ENCODE measurements at places on chromosomes 11 and 22.

GRCh38 chr11:17343257-17343656 lies 8.3 kb upstream of the NCR3LG1 start:
- DNase-seq, result no peak

DNA sequence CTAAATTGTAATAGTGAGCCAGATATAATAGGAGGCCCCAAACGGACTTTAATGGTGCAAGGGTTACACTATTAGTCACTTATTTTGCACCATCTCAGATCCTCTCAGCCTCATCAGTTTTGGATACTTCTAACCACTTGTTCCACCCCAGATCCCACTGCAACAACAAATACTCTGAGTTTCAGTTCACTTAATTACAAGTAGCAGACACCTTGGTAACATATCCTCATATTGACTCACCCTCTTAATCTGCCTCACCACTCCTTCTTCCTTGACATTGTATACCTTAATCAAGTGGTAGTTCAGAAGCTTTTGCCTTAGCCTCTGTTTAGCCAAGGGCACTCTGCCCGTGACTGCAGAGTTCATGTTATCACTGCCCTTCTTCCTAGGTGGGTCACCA lies 256.1 kb upstream of the UBASH3B start:
- no peak for DNase-seq

- no peak for DNase-seq
Measured at GRCh38 chr11:21402274-21402673, 732.9 kb downstream of the NELL1 start.

- no peak for DNase-seq
Measured at GRCh38 chr22:29479417-29480261, at the start of gene NEFH. Gene NEFH (plus strand): TSS chr22:29480218. CDS start chr22:29480263, 45 bp downstream.

DNA sequence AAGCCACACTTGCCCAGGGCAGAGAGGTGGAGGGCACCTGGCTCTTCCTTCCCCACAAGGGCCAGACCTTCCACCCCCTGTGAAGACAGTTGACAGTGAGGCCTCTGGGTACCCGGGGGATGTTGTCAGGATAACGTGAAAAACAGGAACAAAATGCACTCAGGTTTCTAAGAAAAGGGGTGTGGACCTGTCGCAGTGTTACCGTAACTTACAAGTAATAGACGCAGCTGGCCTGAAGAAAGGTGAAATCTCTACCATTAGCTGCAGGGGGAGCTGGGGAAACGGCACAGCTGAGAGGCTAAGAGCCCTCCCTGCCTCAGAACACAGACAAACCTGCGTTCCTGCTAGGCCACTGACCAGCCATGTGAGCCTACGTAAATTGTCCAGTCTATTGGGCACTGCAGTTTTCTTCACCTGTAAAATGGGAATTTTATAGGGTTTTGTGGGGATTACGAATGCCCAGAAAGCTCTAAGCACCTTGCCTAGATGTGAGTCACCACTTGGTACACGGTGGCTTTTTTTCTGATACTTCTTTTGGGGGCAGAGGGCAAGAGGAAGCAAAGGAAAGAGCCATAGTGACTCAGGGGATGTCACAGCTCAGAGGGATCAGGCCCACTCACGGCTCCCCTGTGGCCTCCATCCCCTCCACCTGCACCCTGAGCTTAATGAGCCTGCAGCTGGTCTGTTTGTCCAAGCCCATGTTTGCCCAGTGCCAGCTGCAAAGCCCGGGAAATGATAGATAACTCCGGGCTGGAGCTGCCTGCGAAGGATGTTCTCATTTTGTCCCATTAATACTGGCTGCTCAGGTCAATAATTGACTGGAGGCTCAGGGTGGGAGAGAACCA lies 18.4 kb upstream of the CABP7 start:
- DNase-seq, result no peak

DNA sequence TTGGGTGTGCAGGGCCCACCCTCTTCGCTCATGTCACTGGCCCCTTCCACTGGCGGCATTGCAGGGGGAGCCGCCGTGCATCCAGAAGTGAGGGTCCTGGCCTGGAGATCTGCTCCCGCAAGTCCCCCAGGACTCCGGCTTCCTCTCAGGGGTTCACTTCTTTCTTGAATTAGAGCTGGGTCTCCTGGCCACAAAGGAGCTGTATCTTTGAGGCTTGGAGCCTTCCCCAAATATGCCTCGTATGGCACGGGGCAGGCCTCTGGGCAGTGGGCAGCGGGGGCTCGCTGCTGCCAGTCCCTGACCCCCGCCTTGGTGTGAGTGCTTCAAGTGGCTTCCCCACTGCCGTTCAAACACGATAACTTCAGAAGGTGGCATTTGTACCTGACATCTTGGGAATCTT lies 7.4 kb upstream of the IFITM3 start:
- DNase-seq, result no peak

DNA sequence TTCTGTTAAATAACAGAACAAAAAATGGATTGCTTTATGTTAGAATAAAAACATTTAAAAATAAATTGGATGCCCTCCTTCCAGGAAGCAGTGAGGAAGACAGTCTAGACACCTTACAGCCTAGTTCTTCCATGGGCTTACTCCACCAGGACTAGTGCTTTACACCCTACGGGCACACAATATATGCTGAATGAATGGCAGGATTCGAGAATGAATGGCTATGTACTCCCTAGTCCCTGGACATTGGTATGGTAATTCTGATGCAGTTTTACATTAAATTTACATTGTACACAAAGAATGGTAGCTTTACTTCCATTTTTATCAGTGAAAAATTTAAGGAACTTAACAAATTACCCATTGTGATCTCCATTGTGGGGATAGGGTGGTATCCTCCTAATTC lies 16.7 kb downstream of the TMEM218 start:
- no peak for DNase-seq

GRCh38 chr11:109046284-109046992 lies 375.6 kb upstream of the C11orf87 start:
- no peak for DNase-seq

- DNase-seq, result no peak
Measured at GRCh38 chr11:44004452-44005062, 43.2 kb upstream of the ACCSL start.
